HTR-8/SVneo (cell line): ENCODE measurements at places on chromosomes 2 and 18.

GRCh38 chr2:178522950-178523595 lies 42.8 kb downstream of the PLEKHA3 start:
- peak; percentile 78 for DNase-seq

DNA sequence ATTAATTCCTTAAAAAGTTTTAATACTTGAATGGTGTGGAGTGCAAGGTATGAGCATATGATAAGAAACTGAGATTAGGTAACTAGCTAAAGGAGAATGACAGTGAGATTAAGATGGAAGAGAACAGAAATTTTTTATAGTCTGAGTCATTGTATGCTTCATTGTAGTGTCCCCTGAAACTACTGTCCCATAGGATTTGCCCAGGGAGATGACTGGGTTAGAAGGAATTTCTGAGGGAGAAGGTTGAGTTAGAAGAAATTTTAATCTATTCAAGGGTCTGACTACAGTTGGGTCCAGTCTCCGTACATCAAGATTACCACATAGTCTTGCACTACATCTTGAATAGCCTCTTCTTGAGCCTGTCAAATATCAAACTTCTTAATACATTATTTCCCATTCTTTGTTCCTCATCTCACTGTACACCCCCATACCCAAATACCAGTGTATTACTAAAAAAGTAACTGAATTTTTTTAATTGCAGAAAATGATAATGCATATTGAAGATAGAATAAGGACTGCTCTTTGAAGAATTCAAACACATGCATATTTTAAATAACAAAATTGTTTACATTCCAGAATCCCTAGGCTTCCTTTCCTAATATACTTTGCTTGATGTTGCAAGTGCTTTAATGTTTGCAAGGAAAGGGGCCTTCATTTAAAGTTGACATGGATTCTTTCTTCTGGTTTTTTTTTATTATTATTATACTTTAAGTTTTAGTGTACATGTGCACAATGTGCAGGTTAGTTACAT lies 314.3 kb upstream of the COL3A1 start:
- peak; percentile 51 for DNase-seq

- DNase-seq = no peak
These were observed 13.2 kb upstream of the SERTAD2 start for GRCh38 chr2:64666810-64667438.

GRCh38 chr2:99569386-99569785 lies 79.6 kb upstream of the REV1 start:
- DNase-seq = no peak

DNA sequence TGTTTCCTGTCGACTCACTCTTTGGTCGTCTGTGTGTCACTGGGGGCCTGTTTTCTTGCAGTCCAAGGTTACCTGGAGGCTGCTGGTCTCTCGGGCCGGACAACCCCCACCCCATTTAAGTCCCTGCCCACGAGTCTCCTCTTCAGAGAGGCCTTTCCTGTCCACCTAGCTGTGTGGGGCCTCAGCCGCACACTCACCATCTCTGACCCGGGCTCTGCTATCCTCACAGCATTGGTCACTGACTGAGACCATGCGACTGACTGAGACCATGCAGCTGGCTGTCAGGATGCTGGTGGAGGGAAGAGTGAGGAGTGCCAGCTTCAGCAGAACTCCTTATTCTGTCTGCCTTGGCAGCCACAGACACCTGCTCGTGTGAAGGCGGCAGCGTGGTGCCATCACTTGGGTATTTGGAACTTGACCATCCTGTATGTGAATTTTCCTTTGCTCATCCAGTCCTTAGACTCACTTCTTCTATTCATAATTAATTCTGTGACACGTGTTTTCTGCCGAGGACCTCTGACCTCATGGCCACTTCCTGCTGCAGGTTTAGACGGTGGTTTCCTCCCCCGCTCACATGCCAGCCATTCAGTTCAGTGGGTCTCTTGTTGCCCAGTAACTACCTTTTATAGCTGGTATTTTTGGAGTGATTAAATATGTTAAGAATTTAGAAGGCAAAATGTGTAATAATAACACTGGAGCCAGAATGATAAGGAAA lies 47.5 kb upstream of the ASB1 start:
- peak; percentile 40 for DNase-seq

DNA sequence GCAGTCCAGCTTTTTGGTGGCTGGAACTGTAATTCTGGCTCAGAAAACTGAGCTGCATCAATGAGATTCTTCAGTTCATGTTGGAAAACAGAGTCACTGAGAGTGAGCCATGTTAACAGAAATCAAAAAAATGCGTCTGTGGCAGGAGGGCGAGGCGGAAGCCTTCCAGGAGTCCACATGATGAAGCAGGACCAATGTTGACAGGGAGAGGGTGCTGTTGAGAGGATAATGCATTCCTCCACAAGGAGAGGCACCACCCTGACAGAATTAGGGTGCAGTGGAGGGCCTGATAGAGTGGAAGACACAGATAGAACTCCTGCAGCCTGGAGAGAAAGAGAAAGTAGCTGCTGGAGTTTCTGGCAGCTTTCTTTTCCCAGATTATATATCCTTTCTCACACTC lies 111.5 kb downstream of the MGAT5 start:
- no peak for DNase-seq

DNA sequence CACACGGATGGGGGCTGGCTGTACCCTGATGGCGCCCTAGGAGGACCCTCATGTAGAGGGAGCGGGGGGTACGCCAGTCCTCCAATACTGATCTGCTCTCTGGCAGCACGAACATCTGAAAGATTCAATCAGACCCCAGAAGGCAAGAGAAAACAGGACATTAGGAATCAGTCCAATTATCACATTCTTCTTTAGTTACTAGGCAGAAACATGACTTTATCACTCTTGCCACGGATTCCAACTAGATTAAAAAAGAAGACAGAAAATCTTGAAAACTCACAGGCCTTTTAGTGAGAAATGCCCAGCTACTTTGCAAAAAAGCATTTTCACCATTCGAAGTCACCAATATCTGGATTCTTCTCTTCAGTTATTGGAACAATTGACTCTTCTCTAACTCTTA lies 68.4 kb downstream of the ID2 start:
- no peak for DNase-seq

GRCh38 chr18:59822612-59823550 lies 76.9 kb upstream of the PMAIP1 start:
- no peak for DNase-seq

GRCh38 chr18:5900262-5900661 lies 4.9 kb upstream of the TMEM200C start:
- DNase-seq = no peak

DNA sequence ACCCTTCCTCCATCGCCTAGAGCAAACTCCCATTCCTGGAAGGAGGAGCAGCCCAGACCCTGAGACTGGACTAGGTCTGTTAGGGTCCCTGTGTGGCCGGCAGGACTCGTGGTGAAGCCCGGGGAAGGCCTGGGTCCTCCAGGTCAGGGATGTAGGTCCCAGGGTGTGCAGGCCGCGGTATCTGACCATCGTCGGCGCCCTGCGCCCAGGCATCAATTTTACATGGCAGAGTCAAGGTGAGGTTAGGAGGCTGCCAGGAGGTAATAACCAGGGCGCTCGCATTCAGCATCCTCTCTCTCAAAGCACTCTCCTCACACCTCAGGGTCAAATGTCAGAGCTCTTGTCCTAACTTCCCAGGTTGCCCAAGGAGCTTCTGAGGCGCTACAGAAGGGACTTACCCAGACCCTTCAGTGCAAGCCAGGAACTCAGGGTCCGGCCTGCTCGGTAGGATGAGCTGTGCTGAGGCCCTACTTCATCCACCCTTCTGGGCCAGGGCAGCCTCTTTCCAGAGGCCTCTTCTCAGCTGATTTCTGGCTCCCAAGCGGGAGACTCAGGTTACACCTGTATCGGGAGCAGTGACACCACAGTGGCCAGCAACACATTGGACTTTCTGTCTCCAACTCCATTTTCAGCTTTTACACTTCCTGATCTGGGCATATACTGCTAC lies 628 bp downstream of the SH2D6 start:
- DNase-seq = no peak

DNA sequence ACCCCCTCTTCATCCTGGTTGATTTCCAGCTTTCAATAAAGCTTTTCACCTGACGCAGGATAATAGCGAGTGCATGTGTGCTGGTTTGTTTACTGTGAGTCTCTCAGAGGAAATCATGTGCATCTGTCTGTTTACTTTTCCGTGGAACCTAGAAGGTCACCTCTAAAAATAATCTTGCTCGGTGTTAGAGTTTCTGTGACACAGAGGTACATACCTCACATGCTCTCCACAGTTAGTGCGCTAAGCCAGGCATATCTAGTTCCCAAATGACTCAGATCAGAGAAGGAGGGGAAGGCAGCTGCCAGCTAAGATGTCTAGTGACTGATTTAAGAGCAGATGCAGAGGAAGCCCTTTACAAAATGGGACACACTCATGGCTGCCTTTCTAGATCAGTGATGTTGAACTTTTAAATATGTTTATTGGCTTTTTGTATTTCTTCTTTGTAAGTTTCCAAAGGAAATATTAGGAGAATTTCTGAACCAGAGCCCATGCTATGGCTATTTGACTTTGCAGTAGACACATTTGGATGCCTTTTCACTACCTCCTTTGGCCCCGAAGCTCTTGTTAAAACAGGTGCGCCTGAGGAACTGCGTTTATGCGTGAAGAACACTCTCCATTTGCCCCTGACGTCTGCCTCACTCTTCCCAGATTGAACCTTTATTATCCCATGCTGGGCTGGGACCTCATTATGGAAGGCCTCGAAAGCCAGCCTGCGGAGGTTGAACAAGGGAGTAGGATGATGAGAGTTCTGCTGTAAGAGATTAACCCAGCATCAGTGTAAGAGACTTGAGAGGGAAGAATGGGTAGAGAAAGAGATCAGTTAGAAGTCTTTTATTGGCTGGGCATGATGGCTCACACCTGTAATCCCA lies 145.6 kb downstream of the FAM161A start:
- peak; percentile 53 for DNase-seq

GRCh38 chr2:188678882-188679281 lies 295.3 kb upstream of the COL3A1 start:
- no peak for DNase-seq

DNA sequence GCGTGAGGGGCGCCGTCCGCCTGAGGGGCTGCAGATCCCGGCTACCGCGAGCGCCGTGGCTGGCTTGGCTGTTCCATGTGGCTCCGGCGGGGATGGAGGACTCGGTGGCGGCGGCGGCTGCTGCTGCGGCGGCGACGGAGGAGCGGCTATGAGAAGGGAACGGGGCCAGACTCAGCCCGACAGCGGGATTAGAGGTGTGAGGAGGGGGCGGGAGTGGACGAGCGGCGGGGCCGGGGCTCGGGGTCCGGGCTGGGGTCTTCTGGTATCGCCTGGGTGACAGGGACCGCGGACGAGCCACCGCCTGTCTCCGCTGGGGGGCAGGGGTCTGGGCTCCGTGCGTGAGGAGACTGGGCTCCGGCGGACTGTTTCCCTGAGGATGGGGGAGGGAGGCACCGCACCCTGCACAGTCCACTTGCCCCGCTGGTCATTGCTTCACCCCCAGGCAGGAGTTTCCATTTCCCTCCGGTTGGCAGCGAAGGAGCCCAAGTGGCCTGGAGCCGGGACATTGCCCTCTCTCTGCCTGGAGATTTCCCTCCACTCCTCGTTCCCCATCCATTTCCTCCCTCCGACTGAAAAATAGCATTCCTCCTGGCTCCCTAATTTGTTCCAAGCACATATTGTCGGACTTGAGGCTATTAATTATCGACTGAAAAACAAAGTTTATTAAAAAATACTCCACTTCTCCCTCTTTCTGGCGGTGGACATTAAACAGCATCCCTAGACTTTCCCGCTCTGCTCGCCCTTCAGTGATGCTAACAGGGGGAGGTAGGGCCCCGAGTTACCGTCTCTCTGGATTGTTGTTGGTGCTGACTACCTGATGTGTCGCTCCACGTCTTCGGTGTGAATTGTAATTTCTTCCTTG lies 577 bp downstream of the EHBP1 start:
- peak; percentile 52 for DNase-seq

DNA sequence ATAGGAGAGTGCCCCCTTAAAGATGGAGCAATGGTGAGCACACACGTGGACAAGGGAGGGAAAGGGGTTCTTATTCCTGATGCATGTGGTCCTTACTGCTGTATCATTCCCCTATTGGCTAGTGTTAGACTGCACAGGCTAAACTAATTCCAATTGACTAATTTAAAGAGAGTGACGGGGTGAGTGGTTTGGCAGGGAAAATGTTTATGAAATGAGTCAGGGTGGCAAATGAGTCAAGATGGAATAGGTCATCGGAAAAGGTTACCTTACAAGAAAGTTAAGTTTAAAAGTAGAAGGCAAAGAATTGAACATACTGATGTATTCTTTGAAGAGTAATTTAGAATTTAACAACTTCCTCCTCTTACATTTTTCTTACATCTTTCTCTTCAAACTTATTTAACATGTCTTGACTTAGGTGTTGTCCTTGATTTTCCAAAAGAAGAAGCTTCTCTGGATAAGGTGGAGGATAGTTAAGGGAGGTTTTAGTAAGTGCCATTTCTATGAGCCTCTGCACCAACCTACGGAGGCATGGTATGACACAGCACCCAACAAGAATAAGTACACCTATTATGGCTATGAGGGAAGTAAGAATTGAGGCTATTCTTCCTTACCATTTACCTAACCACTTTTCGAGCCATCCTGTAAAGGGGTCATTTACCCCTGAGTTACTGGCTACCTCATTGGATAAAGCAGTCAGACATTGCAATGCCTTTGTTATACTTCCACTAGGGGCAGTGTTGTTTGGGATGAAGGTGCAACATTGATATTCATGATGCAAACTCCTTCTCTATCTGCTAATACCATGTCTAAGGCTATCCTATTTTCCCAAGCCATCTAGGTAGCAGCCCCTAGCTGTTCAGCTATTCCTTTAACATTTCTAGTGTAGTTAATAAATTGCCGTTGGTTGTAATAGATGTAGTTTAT lies 1345.8 kb upstream of the LRRTM1 start:
- no peak for DNase-seq

DNA sequence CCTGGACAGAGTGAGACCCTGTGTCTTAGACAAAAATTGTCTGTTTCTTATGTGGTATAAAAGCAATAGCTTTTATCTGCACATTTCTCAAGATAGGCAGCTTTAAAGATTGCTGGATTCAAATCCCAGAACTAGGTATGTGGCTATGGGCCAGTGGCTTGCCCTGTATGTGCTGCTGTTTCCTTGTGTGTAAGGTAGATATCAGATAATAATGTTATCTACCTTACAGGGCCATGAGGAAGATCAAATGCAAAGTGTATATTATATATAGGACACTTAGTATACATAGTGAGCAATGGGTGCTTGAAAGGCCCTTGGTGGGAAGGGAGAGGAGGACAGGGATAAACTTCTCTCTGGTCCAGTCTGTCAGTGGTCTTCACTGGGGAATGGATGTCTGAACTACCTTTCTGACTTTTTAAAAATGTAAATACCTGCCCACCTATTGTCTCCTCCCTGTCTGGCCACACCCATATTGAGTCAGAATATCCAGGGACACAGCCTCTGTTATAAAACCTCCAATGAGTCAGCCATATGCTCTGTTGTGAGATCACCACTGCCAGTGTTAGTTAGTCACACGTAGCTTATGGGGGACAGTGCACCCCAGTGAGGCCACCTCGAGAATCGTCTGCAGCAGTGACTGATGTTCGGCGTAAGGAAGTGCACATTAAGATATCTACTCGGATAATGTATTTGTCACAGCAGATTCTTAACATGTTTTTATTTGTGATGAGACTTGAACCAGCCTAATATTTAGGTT lies 383.4 kb downstream of the PTPRM start:
- peak; percentile 62 for DNase-seq
